ENCODE measurements at places on chromosomes 11 and 22.
A peak's percentile ranks its signal among the peaks of the same experiment; 100 is the strongest.

DNA sequence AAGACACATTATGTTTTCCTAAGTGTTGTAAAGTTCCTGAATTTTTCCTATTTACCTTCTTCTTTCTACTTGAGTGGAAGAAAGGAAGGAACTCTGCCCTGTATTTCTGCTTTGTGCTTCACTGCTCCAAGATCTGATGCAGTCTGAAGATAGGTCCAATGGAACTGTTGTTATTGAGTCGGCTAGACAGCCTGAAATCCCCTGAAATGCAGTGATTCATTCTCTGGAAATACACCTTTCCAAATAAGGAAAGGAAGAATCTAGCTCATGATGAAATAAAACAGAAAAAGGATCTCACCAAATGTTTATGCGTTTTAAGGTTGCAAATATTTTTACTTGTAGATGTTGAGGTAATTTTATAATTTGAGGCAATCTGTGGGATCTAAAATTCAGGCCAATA is 322.8 kb downstream of the GUCY1A2 start:
- DNase-seq = peak; percentile 56

- DNase-seq = no peak
These were observed 38.1 kb upstream of the ST14 start for GRCh38 chr11:130121445-130121978.

DNA sequence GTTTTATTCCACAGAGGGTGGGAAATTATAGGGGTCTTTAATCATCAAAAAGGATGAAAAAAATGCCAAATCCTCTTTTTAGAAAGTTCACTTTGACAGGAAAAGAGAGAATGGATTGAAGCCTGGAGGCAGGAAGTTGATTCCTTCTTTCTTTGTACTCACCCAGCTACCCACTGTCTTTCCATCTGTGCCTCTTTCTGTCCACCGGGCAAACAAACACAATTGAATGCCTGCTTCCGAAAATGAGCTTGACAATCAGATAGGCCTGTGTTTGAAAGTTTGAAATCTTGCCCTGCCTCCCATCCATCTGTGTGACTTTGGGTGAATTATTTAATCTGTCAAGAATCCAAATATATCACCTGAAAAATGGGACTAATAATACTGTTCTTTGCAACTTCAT is 81.1 kb downstream of the SCN3B start:
- DNase-seq = no peak

DNA sequence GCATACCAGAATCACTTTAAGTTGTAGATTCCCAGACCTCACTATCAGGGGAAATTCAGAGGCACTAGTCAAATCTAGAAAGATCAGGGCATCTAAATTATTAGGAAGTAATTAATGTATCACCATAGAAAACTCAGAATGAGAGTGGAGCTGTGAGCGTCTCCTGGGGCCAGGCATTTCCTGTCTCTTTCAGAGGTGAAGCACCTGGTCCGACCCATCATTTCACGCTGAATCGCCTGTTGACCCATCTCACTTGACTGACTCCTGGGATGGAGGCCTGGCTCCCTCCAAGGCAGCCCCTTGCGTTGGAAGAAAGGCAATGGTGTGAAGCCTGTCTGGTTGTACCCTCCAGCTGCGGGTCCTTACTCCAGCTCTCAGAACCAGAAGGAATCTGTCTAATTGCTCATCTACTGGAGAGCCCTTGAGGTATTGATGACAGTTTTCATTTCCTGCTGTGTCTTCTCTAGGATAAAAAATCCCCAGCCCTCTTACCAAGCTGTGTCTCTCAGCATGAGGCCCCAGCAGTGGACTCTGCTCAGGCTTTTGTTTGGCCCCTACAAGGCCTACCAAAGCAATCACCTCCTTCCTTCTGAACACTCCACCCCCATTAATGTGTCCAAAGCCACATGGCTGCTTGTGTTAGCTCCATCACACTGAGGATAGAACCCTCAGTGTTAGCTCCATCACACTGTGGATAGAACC is 93.2 kb upstream of the SYT13 start:
- no peak for DNase-seq

DNA sequence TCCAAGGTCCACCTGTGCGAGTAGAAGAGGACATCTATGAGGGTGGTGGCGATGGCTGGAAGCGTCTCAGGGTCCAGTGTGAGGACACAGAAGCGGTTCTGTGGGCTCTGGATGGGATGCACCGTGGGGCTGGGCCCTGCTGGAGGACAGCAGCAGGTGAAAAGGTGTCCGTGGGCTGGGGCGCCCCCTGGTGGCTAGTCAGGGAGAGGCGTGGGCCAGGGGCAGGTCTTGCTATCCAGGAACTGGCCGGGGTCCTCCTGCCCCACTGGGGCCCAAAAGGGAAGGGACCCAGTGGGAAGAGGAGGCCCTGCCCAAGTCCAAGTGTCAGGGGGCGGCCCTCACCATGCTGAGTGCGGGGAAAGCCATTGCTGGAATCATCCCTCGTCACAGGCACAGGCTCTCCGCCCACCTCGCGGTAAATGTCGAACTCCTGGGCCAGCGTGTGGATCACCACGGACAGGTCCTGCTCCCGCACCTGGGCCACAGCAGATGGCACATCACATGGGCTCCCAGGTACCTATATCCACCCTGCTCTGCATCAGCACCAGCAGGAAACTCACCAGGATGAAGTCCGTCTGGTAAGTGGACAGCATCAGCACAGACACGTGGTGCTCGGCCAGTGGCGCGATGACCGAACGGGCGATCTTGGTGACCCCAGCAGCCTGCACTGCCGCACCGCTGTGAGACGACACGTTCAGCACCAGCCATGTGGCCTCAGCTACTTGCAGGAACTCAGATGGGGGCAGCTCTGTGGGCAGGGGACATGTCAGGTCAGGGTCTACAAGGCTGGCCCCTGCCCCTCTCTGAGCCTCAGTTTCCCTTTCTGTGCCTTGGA is 2.3 kb downstream of the CASTOR1 start:
- peak; percentile 70 for DNase-seq

All from Caki2 (cell line).